RWPE2 (cell line): ENCODE measurements at places on chromosomes 11 and 22.

DNA sequence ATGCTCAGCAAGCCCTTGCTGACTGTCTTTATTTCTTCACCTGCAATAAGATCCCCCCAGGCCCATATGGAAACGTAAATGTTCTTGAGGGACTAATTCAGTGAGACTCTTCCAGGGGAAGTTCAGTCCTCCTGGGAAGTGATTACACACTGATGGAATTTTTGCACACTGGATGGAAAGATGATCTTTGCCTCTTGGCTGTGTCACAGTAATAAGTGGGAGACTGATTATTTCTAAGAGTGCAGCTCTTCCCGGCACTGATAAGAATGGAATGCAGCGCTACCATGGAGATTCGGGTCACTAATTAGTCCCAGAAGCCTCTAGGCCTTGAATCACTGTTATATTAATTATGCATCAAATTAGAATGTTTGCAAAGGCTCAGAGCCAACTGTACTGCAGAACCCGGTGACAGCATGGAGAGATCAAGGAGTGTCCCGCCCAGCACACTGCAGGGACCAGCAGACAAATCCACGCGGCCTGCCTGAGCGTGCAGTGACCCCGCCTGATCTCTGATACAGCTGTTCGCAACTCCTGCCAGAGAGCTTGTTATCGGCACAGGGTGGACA is 178.3 kb downstream of the SNX19 start:
- no peak for DNase-seq

GRCh38 chr11:72925656-72926055 is 111.4 kb downstream of the ATG16L2 start:
- DNase-seq = no peak

GRCh38 chr22:46009730-46010129 is 32.8 kb upstream of the WNT7B start:
- peak; percentile 53 for DNase-seq

DNA sequence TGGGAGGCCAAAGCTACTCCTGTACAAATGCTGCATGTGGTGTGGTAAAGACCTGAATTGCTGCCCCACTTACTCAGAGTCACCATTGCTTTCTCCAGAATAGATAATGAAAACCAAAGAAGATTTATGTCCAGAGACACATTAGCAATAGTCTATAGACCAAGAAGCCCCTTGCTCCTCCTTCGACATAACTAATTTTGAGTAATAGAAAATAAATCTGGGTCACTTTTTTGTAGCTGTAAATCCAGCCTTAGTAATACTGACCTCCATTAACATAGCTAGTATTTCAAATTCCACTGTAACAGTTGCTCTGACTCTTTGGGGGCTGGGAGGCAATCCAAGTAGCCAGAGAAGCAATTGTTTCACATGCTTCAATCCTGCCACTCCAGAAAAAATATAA is 145.9 kb downstream of the MAML2 start:
- DNase-seq = no peak

- no peak for DNase-seq
Measured at GRCh38 chr11:67648140-67648795, 2.3 kb downstream of the ACY3 start.

- DNase-seq = no peak
Measured at GRCh38 chr22:47111626-47112581, 349.5 kb downstream of the TBC1D22A start.

DNA sequence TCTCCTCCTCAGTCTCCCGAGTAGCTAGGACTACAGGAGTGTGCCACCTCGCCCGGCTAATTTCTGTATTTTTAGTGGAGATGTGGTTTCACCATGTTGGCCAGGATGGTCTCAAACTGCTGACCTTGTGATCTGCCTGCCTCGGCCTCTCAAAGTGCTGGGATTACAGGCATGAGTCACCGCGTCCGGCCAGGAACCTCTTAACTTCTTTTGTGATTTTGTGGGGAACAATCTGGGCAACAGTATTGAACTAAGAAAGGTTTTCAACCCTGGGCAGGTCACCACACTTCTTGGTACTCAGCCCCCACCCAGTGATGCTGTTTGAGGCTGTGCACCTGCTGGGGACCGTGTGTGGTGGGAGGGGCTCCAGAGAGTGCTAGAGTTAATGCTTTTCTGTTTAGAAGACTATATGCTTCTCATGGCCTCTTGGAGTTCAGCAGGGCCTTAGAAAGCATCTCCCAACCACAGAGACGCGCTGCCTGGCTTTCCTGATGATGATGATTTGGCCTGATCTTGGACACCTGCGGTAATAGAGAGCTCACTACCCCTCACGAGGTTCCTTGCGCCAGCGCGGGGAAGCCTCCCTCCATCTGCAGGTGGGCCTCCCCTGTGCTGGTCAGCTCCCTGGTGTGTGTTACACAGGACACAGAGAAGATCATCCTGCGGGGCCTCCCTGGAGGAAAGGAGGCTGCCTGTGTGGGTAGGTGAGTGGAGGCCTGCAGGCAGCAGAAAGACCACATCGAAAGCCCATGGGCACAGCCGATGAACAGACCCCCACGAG is 1.2 kb downstream of the DENND6B start:
- no peak for DNase-seq

DNA sequence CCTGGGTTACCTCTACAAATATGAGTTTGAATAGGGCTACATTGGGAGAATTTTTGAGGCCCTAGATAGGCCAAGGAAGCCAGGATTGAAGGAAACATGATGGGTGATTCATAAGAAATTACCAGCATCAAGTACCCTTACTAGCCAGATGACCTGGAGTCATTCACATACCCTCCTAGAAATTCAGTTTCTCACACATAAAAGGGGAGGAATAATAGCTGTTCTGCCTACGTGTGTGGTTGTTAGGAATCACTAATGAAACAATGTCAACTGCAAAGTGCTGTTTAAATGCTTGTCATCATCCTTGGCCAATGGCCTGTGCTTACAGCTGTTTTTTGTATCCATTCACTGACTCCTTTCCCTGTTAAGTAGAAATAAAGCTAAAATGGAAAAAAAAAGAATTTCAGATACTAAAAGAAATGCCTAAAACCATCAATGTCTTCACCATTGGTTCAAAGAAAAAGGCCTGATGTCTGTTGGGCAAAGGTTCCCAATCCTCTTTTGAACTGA is 114.4 kb downstream of the NCAM1 start:
- DNase-seq = no peak

DNA sequence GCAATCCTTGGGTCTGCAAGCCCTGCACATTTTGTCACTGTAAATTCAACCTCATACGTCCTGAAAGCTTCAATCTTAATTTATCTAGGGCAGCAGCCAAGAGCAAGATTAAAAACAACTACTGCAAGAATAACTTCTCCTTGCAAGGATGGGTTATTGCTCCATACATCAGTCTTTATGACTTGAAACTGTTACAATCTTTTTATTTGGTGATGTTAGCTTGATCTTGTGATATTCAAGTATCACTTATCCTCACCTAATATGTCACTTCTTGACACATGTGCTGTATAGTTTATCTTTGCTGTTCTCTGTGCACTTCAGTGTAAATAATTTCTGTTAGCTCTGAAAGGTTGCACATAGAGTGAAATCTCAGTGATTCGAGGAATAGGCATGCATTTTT is 14.7 kb upstream of the APLP2 start:
- no peak for DNase-seq

- no peak for DNase-seq
Measured at GRCh38 chr22:48333323-48333763, 1494.3 kb downstream of the BRD1 start.

GRCh38 chr11:27401833-27402316 is 38.9 kb upstream of the CCDC34 start:
- no peak for DNase-seq

GRCh38 chr11:78406568-78407196 is 10.9 kb downstream of the GAB2 start:
- DNase-seq = no peak

GRCh38 chr11:73365352-73366264 is 10.6 kb upstream of the RELT start:
- DNase-seq = no peak

DNA sequence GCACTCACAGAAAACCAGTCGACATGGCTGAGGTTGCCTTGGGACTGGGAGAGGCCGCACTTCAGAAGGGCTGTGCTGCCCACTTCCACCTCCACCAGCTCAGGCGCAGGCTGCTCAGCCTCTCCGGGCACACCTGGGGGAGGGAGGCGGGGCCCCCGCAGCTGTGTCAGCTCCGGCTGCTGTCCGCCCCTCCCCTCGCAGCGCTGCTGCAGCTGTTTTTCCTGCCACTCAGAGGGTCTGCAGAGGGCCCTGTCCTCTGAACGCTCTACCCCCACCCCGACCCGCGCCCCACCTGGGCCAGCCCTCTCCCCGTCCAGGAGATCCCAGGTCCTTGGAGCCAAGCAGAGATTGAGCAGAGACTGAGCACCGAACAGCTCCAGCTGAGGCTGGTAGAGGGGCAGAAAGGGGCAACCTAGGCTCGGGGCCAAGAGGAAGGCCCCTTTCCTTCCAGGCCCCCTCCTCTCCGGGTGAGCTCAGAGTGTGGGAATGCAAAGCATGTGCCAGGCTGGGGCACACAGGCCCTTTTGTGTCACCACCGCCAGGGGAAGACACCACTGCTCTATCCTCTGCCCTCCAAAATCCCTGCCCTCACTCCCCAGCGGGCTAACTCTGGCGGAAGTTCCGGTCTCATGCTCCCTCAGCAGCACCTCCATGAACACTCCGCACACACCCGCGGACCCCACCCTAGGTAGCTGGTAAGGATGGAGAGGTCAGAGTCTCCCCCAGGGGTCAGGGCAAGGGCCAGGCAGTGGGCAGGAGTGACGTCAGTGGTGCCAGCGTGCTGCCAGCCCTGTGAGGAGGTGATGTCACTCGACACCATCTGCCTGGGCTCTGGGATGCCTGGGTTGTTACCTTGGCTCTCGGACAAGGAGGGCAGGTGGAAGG is 1.6 kb downstream of the MCAM start:
- no peak for DNase-seq

- no peak for DNase-seq
Measured at GRCh38 chr11:1838077-1838425, 730 bp upstream of the TNNI2 start.

DNA sequence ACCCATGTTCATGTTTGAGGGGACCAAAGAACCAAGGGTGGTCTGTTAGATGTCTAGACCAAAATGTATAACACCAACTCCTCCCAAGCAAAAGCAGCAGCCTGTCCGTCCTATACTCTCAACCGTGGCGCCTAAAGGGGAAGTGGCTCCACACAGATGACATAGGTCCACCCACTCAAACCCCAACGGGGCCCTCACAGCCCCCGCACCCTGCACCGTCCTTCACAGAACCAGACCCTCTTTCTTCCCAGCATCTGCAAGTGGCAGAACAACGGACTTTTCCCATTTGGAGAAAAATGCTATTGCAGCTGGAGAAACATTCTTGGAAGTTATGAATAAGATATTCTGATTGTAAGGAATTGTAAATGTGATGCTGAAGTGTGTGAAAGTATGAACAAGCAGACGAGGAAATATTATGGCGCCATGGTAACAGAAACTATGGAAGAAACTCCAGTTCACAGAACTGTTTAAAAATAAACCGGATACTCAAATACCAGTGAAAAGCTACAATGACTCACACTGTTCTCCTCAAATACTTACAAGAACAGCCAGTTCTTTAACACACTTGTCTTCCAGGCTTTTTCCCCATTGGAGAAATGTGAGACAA is 76.5 kb upstream of the ARFGAP3 start:
- DNase-seq = no peak

GRCh38 chr11:128239306-128239705 is 348.1 kb downstream of the ETS1 start:
- DNase-seq = no peak

DNA sequence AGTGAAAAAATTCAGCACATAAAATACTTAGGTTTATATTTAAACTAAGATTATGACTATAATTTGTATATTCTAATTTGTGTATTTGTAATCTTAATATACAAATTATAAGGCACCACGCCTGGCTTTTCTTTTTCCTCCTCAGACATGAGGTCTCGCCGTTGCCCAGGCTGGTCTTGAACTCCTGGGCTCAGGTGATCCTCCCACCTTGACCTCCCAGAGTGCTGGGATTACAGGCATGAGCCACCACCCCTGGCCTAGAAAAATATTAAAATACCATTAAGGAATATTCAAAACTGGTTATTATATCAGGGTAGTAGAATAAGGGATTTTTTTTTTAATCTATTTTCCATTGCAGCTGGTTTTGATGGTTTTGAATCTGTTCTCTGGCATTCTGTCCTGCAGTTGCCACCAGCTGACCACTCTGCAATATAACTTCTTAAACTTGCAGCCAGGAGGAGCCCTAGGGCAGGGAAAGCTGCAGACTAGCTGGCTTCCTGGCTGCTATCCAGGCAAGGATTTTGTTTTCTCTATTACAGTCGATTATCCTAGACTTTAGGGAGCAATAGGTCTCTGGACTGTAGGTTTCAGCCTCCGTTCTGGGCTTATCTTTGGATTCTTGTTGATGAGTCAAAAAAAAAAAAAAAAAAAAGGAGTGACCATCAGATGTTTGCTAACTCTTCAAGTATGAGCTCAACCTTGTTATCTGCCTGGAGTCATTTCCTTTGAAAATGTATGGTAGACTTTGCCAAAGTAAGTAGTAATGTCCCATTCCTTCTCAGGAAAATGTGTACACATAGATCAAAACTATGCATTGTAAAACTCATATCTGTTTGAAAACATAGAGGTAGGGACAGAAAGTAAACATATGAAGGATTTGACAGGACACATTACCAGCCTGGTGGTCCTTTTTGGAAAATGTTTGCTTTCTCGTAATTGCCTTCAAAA is 13.2 kb downstream of the POLA2 start:
- no peak for DNase-seq

DNA sequence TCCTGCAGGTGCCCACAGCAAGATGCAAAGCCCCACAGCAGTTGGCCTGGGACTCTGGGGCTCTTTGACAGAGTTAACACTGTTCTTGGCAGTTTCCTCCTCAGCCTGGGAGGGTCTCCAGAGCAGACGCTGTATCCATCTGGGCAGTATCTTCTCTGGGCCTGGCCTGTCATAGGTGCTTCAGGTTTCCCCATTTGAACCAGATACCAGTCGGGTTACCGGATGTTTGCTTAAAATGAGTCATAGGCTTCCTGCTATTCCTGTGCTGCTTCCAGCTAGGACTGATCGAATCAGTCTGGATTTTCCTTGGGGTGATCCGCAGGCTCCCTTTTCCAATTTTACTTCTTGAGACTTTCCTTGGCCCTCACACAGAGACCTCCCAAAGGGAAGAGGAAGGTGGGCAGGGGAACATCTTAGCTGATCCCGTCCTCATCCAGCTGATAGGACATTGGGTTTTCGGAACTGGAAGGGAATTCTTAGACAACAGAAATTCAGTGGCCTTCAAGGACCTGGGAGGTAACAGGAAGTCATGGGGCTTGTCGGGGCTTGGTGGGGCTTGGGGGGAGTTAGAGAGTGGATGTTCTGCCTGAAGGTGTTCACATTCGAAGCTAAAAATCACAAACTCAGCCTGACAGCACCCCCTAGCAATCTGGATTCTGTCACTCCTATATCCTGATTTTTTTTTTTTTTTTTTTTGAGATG is 2.4 kb upstream of the RANGAP1 start:
- DNase-seq = peak; percentile 73

DNA sequence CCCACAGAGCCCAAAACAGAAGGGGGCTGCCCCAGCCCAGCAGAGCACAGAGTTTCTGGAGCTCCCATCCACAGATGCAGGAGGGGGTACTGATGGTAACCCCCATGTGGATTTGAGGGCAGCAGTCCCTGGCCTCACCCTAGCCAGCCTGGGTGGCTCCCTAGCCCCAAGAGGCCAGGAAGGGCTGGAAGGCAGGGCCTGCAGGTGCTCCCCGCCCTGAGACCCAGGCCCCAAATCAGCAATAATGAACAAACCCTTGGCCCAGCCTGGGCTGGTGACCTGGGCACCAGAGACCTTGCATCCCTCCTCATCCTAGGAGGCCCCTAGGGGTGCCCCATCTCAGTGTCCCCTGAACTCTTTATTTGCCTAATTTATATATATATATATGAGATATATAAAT is 61.6 kb downstream of the MORC2 start:
- no peak for DNase-seq
